ENCODE measurements at places on chromosomes 1 and 21.

GRCh38 chr1:91724231-91724630, 161.7 kb downstream of the TGFBR3 start:
- no peak overlapping the region for H3K27ac ChIP-seq
- peaks cover 9% of the 10 kb centered on the region for H3K4me1 ChIP-seq
- H3K36me3 ChIP-seq = peaks cover 3% of the 10 kb centered on the region
- H3K4me3 ChIP-seq = no peak overlapping the region

- peaks cover 13% of the 10 kb centered on the region for H3K27me3 ChIP-seq
- no peak for DNase-seq
- H3K4me3 ChIP-seq = no peak overlapping the region
- H3K4me1 ChIP-seq = peaks cover 5% of the 10 kb centered on the region
- H3K36me3 ChIP-seq = no peaks in the 10 kb centered on the region
- no peak overlapping the region for H3K27ac ChIP-seq
Measured at GRCh38 chr1:200296091-200296661, 113.7 kb downstream of the ZNF281 start.

GRCh38 chr1:30447080-30447479, 276.3 kb downstream of the MATN1 start:
- no peaks in the 10 kb centered on the region for H3K36me3 ChIP-seq
- peak; percentile 16 for DNase-seq
- no peak overlapping the region for H3K4me3 ChIP-seq
- H3K27me3 ChIP-seq = no peaks in the 10 kb centered on the region

DNA sequence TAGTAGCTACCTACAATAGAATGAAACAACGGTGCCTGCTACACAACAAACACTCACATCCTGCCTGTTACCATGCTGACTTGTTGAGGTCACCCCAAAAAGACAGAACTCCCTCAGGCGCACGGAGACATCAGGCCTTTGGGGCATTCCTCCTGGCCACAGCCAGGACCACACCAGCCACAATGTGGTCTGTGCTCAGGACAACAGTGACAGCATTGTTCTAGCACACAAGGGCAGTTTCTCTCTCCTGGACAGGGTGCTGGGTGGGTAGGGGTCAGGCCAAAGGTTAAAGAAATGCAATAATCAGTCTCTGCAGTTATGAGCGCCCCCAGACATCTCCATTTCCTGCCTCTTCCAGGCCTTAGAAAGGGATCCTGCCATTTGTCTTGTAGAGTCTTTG, 39.5 kb downstream of the CTNNBIP1 start:
- H3K4me3 ChIP-seq = no peak overlapping the region
- no peak overlapping the region for H3K27ac ChIP-seq
- H3K27me3 ChIP-seq = no peaks in the 10 kb centered on the region

DNA sequence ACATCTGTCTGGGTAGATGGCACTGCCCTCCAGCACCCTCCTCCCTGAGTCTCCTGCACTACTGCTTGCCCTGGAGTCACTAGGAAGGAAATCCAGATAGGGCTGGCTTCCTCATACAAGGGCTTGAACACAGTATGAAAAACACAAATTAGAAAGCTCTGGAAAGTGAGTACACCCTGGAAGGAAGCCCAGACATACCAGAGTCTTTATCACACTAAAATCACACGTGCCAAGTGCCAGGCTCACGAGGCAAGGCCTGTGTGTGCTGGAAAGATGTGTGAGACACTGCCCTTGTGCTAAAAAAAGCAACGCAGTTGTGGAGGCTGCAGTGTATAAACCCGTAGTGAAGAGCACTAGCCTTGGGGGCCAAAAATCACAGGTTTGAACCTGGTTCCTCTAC, 28.3 kb upstream of the S100A7 start:
- peaks cover 20% of the 10 kb centered on the region for H3K27me3 ChIP-seq
- no peaks in the 10 kb centered on the region for H3K36me3 ChIP-seq
- H3K4me3 ChIP-seq = no peak overlapping the region
- H3K27ac ChIP-seq = no peak overlapping the region
- no peaks in the 10 kb centered on the region for H3K4me1 ChIP-seq

GRCh38 chr1:10225573-10225972, 15.2 kb downstream of the KIF1B start:
- no peaks in the 10 kb centered on the region for H3K36me3 ChIP-seq
- DNase-seq = no peak
- no peaks in the 10 kb centered on the region for H3K27me3 ChIP-seq
- H3K4me3 ChIP-seq = no peak overlapping the region
- H3K4me1 ChIP-seq = no peaks in the 10 kb centered on the region

- no peaks in the 10 kb centered on the region for H3K36me3 ChIP-seq
- no peak for DNase-seq
- no peak overlapping the region for H3K4me3 ChIP-seq
- no peak overlapping the region for H3K27ac ChIP-seq
- H3K27me3 ChIP-seq = peaks cover 11% of the 10 kb centered on the region
Measured at GRCh38 chr1:3251099-3251806, 182.2 kb downstream of the PRDM16 start.

GRCh38 chr1:24481101-24481500, 21.5 kb upstream of the RCAN3 start:
- no peaks in the 10 kb centered on the region for H3K27me3 ChIP-seq
- DNase-seq = peak; percentile 70
- peaks cover 56% of the 10 kb centered on the region for H3K4me1 ChIP-seq
- H3K27ac ChIP-seq = peak overlapping the region; percentile 97
